ENCODE measurements at places on chromosomes 5 and 9. TPM values are rescaled to one million over a fixed set of nuclear protein-coding genes. Genes with fewer than 3 reads are reported as not detected.

Gene CKMT2
- not detected for total RNA-seq

- H3K27me3 ChIP-seq: no peaks in the 10 kb centered on the region
- no peak for DNase-seq
- no peak overlapping the region for H3K4me3 ChIP-seq
Observed at GRCh38 chr5:179974246-179974945, 66.7 kb upstream of the TBC1D9B start.

GRCh38 chr9:38227656-38228055 is 158.6 kb upstream of the SHB start:
- peak overlapping the region; percentile 49 for H3K4me3 ChIP-seq
- H3K27me3 ChIP-seq: peaks cover 4% of the 10 kb centered on the region
- peaks cover 17% of the 10 kb centered on the region for H3K4me1 ChIP-seq
- DNase-seq: peak; percentile 30
- no peak overlapping the region for H3K27ac ChIP-seq

DNA sequence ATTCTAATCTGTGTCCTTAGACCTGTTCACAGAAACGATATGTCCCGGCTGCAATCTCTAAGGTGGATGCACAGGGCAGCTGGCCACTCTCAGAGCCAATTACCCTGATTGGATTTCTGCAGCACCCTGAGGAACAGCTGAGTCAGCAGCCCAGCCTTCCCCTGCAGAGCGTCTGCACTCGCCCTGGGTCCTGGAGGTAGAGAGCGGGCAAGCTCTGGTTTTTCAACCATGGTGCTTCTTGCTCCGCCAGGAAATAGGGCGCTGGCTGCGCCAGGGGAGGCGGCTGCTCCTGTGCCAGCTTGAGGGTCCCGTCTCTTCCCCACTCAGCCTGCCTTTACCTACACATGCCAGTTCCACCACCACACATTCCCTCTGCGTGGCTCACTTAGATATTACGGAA is 19.2 kb downstream of the NDUFS6 start:
- DNase-seq: no peak
- no peak overlapping the region for H3K27ac ChIP-seq
- H3K27me3 ChIP-seq: no peaks in the 10 kb centered on the region

GRCh38 chr9:37909326-37909725 is 5.4 kb upstream of the SLC25A51 start:
- peaks cover 2% of the 10 kb centered on the region for H3K4me1 ChIP-seq
- H3K27me3 ChIP-seq: no peaks in the 10 kb centered on the region
- H3K4me3 ChIP-seq: no peak overlapping the region
- H3K36me3 ChIP-seq: no peaks in the 10 kb centered on the region

DNA sequence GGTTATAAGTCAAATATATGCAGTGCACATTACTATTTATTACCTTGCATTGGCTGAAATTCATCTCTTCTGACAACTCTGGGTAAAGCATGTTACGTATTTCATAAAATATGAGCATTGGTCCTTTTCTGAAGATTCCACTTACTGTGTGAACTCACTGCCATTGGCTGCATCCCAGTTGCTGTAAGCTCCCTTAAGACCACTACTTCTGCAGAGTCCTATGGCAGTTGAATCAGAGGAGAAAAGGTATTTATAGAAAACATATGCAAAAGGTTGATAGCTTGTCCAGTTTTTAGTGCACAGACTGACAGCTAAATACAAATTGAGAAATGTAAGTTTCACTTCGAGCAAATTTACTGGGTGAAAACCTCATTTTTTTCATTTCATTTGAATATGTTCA is 394.6 kb upstream of the ARRDC3 start:
- no peaks in the 10 kb centered on the region for H3K27me3 ChIP-seq
- no peak overlapping the region for H3K4me3 ChIP-seq
- H3K4me1 ChIP-seq: no peaks in the 10 kb centered on the region
- H3K36me3 ChIP-seq: no peaks in the 10 kb centered on the region
- no peak overlapping the region for H3K27ac ChIP-seq

Gene ST8SIA4
- 31.7 TPM for total RNA-seq

Gene CCDC171
- total RNA-seq: 2.9 TPM

DNA sequence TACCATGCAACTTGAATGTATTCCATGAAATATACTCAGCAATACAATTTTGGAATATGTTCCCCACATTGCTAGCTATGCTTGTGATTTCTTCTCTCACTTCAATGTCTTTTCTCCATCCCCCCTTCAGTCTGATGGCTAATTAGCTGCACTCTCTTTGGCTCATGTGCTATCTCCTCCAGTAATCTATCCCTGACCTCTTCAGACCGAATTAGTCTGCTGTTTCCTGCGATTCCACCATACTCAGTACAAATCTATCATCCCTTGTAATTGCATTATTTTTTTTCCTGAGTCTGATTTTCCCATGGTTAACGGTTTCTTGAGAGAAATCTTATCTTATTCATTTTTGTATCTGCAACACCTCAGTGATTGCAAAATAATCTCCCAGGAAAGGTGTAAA is 360.7 kb upstream of the CDH10 start:
- no peaks in the 10 kb centered on the region for H3K36me3 ChIP-seq
- no peak overlapping the region for H3K27ac ChIP-seq
- no peak overlapping the region for H3K4me3 ChIP-seq
- H3K4me1 ChIP-seq: no peaks in the 10 kb centered on the region

Data from activated CD4-positive, alpha-beta T cell treated with anti-CD3 and anti-CD28 coated beads for 36 hours (primary cell).